ENCODE measurements at places on chromosomes 2 and 18.

GRCh38 chr2:161708350-161708975 is 84.2 kb downstream of the SLC4A10 start:
- DNase-seq = no peak

DNA sequence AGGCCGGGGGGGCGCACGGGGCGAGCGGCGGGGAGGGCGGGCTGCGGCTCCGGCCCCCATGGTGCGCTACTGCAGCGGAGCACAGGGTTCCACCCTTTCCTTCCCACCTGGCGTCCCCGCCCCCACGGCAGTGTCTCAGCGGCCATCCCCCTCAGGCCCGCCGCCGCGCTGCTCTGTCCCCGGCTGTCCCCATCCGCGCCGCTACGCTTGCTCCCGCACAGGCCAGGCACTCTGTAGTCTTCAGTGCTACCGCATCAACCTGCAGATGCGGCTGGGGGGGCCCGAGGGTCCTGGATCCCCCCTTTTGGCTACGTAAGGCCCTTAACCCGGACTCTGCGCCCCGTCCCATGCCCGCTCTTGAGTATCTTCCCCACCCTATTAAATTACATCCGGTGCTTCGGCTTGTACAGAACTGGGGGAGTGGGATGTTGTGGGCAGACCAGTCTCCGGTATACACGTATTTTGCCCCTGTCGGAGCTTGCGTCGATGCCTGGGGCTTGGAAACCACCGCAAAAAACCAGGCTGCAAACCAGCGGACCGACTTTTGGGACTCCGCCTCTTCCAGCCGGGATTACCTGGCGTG is 598 bp upstream of the WBP1 start:
- peak; percentile 70 for DNase-seq

GRCh38 chr18:48905513-48905912 is 45.3 kb downstream of the SMAD7 start:
- no peak for DNase-seq

DNA sequence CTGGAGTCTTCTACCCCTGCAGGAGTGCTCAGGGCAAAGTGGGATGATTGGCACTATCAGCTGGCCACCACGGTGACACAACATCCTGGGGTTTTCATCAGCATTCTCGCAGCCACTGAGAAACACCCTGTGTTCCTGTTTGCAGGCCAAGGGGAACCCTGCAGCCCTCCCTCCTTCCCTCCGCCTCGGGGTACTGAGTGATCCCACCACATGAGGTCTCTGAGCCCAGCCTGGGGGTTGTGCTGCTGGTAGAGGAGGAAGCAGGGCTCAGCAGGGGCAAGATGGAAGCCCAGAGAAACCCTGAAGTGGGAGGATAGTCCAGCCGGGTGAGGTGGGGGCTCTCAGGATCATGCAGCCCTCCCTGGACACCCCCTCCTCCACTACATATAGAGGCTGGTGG is at the start of gene OXER1:
OXER1 (minus strand) TSS at position 40 of the 400 bp plus-strand sequence. CDS start 73 bp downstream, outside the sequence.
- DNase-seq = no peak

DNA sequence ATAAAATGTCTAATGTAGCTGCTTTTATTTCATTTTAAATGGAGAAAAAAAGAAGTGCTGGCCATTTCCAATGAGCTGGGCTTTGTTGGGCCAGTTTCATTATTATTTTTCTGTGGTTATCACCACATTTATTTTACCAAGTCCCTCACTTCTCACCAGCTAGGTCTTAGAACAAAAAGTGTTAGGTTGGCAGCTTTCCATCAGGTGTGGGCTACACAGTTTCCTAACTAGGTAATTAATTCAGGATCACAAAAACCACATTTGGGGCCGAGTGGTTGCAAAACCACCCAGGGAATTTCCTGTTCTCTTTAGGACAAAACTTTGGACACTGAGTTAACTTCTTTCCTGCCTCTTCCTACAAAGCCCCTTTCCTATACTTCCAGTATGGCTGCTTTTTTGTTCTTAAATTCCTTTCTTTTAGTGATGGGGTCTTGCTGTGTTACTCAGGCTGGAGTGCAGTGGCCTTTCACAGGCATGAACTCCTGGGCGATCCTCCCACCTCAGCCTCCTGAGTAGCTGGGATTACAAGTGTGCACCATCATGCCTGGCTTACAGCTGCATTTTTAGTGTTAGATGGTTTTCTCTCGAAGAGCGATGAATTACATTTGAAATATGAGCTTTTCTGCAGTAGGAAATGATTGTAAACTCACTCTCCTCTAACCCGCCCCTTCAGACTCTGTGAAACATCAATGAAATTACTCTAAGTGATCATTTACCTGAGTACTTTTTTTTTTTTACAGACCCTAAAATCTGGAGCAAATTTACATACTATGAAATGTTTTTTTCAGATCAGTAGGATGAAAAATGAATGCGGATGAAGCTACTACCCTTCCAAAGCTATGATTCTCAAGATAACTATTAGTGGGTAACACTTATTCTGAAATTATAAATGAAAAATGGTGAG is 2.6 kb upstream of the ZFP36L2 start:
- DNase-seq = no peak

DNA sequence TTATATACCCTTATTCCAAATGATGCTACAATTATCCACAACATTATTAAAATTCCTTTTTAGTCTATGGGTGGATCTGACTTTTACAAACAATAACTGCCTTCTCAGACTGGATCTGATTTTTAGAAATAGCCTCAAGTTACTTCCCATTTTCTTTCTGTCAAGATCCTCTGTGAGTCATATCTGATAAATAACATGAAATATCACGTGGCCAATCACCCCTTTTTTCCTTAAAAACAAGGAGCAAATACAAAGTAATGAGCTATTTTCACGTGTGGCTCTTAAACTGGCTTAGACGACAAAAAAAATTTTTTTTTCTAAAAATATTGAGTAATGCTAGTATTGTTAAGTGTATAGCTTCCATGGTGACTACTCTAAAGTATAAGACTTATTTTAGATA is 6.7 kb downstream of the PELI1 start:
- no peak for DNase-seq

DNA sequence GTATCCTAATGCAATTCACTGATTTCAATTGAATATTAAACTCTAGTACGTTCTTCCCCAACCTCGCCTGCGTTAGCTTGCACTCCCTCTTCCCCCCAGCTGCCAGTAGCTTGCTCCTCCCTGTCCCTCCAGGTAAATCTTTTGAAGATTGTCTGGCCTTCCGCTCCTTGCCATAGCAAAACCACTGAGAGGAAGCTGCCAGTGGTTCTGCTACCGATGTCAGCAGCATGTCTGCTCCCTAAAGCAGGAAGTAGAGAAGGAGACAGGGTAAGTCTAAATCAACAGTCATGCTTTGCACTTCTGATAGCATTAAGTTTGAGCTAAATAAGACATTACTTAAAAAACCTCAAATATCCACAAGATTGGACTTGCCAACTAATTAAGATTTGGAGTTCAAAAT is 89.1 kb downstream of the SCN2A start:
- DNase-seq = no peak

GRCh38 chr2:37389989-37390765 is 45.7 kb downstream of the QPCT start:
- peak; percentile 23 for DNase-seq

DNA sequence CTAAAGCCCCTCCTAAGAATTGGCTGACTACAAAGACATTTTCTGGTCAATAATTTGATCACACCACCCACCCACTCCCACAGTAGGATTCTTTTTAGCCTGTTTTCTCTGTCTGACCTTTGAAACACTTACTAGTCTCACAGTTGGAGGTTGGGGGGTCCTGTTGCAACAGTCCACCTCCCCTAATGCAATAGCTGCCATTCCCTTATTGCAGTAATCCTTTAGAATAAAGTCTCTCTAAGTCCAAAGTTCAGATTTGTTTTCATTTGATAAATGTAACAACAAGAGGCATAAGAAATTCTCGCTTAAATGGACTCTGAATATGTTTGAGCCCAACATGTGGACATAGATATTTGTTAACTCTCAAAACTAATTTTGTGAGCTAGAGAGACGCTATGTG is 1326.8 kb upstream of the TMEFF2 start:
- no peak for DNase-seq

DNA sequence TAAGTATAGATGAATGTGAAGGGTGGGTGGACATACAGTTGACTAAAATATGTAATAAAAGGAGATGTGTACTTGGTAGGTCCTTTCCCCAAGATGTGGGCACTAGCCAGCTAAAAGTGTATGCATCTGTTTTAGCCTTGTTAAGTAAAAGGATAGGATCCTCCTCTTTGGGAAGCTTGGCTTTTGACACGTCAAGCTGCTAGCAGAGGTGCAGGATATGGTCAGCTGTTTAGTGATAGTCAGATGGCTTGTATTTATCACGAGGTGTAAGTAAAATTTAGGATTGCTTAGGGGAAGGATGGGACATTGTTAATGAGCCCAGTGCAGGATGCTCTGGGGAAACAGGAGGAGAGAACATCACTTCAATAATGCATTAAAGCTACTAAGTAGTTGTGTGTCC is 1.5 kb downstream of the MFSD6 start:
- no peak for DNase-seq

- no peak for DNase-seq
Observed at GRCh38 chr2:45267062-45267792, 258.0 kb upstream of the SIX2 start.

- no peak for DNase-seq
Observed at GRCh38 chr2:232979871-232980461, 33.1 kb downstream of the NGEF start.

- DNase-seq = no peak
Observed at GRCh38 chr2:1728821-1729220, 15.5 kb downstream of the PXDN start.

GRCh38 chr18:12279781-12280531 is 25.8 kb downstream of the CIDEA start:
- DNase-seq = no peak

All from stimulated activated CD4-positive, alpha-beta T cell treated with anti-CD3 and anti-CD28 coated beads, Interleukin-1b, Interleukin-23, amount 100 ng/mL, for 1 hour (primary cell).